NCI-H460 (cell line): ENCODE measurements at places on chromosomes 2 and 18. TPM values are rescaled to one million over a fixed set of nuclear protein-coding genes. Genes with fewer than 3 reads are reported as not detected.

GRCh38 chr2:187422282-187422681 is 25.8 kb downstream of the CALCRL start:
- no peak for DNase-seq

- no peak for DNase-seq
Measured at GRCh38 chr2:227829337-227829736, 15.7 kb downstream of the CCL20 start.

GRCh38 chr2:39723946-39724827 is 54.9 kb downstream of the THUMPD2 start:
- no peak for DNase-seq

DNA sequence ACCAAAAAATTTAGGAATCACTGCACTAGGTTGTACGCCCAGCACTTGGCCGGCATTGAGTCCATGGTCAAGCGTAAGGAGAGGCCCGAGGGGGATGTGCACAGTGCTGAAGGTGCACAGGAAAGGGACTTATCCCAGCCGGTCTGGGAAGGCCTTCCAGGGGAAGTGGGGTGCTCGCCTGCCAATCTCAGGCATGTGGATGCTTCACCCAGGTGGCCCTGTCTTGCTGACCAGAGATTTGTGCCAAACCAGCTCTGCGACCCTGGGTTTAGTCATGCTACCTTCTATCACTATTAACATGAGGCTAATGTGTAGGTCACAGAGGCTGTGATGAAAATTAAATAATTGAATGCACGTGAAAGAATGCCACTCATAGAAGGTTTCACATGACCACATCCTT is 1.7 kb upstream of the ITM2C start:
- no peak for DNase-seq

- DNase-seq, result no peak
Measured at GRCh38 chr2:70420143-70420542, 118.3 kb upstream of the FAM136A start.

- DNase-seq, result no peak
Measured at GRCh38 chr2:152568531-152568930, 148.7 kb downstream of the PRPF40A start.

LIPG gene
- total RNA-seq, result 1.2 and 1.9 TPM in 2 replicates

MALL gene
- 20.9 and 27.7 TPM in 2 replicates for total RNA-seq
